ENCODE measurements at places on chromosomes 16 and 17. TPM values are rescaled to one million over a fixed set of nuclear protein-coding genes. Genes with fewer than 3 reads are reported as not detected.

Gene TSR1
- 26.5 TPM for total RNA-seq

Gene STX1B
- total RNA-seq = 2.4 TPM

Gene CCDC78
- 2.3 TPM for total RNA-seq

Gene KRTAP9-2
- total RNA-seq = not detected

Gene RNF222
- not detected for total RNA-seq

Gene CES4A
- 7.9 TPM for total RNA-seq

Gene CLEC19A
- total RNA-seq = not detected

Gene TMEM88
- 7.3 TPM for total RNA-seq

DNA sequence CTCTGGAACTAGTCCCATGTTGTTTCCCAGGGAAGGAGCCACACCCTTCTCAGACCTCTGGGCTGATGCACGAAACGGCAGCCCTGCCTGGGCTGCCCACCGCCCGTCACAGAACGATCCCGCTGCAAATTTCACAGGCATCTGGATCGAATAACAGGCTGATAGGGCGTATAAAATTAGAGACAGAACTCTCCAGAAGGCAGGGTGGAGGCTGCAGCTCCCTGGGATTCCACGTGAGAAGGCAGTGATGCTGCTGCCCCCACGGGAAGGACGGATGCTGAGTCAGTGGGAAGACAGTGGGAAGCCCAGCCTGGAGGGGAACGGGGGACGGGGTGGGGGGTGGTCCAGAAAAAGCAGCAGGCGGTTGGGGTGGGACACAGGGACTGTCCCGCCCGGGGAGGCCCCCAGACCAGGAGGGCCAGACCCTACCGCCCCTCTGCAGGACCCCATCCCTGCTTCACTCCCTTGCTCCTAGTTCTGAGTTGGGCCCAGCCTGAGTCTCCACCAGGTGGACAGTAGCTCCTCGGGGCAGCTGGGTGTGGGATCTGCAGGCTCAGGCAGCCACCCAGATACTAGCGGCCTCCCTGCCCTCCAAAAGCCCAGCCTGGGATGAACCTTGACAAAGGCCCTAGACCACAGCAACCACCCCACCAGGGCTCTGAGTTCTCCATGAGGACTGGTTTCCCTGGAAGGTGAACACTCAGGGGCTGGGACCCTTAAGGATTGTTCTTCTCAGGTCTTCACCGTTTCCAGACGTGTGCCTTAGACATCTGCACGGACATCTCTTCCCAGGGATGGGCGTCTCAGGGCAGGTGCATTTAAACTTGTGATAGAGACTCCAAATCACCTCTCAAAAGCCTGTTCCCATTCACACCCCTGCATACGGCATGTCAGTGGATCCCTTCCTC lies 117.8 kb downstream of the METRNL start:
- no peaks in the 10 kb centered on the region for H3K36me3 ChIP-seq
- no peak overlapping the region for H3K4me3 ChIP-seq
- H3K27me3 ChIP-seq = no peaks in the 10 kb centered on the region
- DNase-seq = no peak
- H3K4me1 ChIP-seq = peaks cover 2% of the 10 kb centered on the region
- no peak overlapping the region for H3K27ac ChIP-seq

GRCh38 chr17:41065829-41066624 lies at the start of gene KRTAP2-4:
KRTAP2-4 (minus strand) TSS chr17:41065879; CDS start chr17:41065845, 34 bp downstream.
- H3K27me3 ChIP-seq = no peaks in the 10 kb centered on the region
- peaks cover 8% of the 10 kb centered on the region for H3K4me1 ChIP-seq
- DNase-seq = no peak
- H3K36me3 ChIP-seq = no peaks in the 10 kb centered on the region

GRCh38 chr16:19282101-19282500 lies 3.4 kb upstream of the CLEC19A start:
- H3K27me3 ChIP-seq = no peaks in the 10 kb centered on the region
- H3K27ac ChIP-seq = no peak overlapping the region
- no peak for DNase-seq

DNA sequence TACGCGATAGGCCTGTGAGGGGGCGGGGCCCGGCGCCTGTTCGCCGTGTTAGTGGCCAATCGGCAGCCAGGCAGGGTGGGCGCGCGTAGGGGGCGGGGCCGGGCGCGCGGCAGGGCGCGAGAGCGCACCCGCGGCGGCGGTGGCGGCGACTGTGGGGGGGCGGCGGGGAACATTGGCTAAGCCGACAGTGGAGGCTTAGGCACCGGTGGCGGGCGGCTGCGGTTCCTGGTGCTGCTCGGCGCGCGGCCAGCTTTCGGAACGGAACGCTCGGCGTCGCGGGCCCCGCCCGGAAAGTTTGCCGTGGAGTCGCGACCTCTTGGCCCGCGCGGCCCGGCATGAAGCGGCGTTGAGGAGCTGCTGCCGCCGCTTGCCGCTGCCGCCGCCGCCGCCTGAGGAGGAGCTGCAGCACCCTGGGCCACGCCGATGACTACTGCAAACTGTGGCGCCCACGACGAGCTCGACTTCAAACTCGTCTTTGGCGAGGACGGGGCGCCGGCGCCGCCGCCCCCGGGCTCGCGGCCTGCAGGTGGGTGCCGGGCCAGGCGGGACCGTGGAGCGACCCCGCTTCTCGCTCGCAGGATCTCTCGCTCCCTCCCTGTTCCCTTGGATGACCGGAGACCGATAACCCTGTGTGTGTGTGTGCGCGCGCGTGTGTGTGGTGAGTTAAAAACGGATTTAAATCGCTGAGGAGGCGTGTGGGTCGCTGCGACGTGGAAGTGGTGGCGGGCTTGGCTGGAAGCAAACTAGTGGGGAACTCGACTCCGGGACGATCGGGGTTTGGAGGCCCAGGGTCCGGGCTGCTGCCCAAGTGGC lies at the start of gene NFATC3:
Gene NFATC3 (plus strand): TSS at position 112 of the 813 bp plus-strand sequence. CDS start 312 bp downstream, at position 424.
- no peaks in the 10 kb centered on the region for H3K36me3 ChIP-seq
- peak; percentile 99 for DNase-seq
- H3K4me3 ChIP-seq = peak within 1 kb of the TSS; percentile 68
- no peaks in the 10 kb centered on the region for H3K27me3 ChIP-seq
- H3K4me1 ChIP-seq = no peaks in the 10 kb centered on the region
- peak within 1 kb of the TSS; percentile 99 for H3K27ac ChIP-seq

GRCh38 chr17:36151891-36152638 lies 24.4 kb downstream of the TBC1D3B start:
- H3K4me3 ChIP-seq = no peak overlapping the region
- no peaks in the 10 kb centered on the region for H3K27me3 ChIP-seq
- H3K27ac ChIP-seq = no peak overlapping the region
- H3K36me3 ChIP-seq = no peaks in the 10 kb centered on the region
- no peak for DNase-seq

DNA sequence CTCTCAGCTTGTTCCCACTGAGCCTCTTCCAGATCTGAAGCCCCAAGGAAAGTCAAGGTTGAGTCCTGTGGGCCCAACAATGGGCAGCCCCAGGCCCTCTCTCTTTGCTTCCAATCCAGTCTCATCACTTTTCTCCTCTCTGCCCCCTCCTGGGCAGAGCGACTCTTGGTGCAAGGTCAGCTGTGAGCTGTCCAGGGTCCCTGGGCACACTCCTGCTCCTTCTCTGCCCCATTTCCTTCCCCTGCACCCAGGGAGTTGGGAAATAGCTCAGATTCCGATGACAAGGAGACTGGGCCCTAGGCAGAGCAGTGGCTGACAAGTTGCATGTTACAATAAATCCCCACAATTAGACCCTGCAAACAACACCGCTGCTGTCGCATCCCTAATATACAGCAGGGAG lies 16.1 kb upstream of the CRHR1 start:
- no peaks in the 10 kb centered on the region for H3K4me1 ChIP-seq
- no peak for DNase-seq
- H3K27me3 ChIP-seq = peaks cover 6% of the 10 kb centered on the region
- H3K4me3 ChIP-seq = no peak overlapping the region
- H3K27ac ChIP-seq = no peak overlapping the region

GRCh38 chr16:17984810-17985209 lies 351.7 kb downstream of the NPIPA8 start:
- no peaks in the 10 kb centered on the region for H3K4me1 ChIP-seq
- DNase-seq = no peak
- H3K27me3 ChIP-seq = no peaks in the 10 kb centered on the region

GRCh38 chr17:34716291-34716690 lies 136.9 kb downstream of the TMEM132E start:
- H3K4me3 ChIP-seq = no peak overlapping the region
- H3K27ac ChIP-seq = no peak overlapping the region
- no peaks in the 10 kb centered on the region for H3K4me1 ChIP-seq
- no peaks in the 10 kb centered on the region for H3K27me3 ChIP-seq
- no peak for DNase-seq
- H3K36me3 ChIP-seq = no peaks in the 10 kb centered on the region

DNA sequence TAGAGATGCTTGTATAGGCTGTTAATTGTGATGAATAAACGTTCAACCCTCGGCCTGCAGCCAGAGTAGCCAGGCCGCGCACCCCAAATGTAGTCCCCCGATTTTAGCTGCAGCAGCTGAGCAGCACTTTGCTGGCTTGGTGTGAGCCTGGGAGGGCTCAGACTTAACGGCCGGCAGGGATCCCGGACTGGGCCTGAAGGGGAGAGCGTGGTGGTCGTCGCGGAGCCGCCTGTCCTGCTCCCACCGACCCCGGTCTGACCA lies 11.9 kb downstream of the ZNF629 start:
- peak overlapping the region; percentile 67 for H3K27ac ChIP-seq
- DNase-seq = no peak
- no peaks in the 10 kb centered on the region for H3K27me3 ChIP-seq
- H3K4me1 ChIP-seq = no peaks in the 10 kb centered on the region

- peak overlapping the region; percentile 13 for H3K4me3 ChIP-seq
- H3K27ac ChIP-seq = peak overlapping the region; percentile 89
- no peaks in the 10 kb centered on the region for H3K4me1 ChIP-seq
- DNase-seq = no peak
Measured at GRCh38 chr17:968812-969730, 10.5 kb downstream of the NXN start.

DNA sequence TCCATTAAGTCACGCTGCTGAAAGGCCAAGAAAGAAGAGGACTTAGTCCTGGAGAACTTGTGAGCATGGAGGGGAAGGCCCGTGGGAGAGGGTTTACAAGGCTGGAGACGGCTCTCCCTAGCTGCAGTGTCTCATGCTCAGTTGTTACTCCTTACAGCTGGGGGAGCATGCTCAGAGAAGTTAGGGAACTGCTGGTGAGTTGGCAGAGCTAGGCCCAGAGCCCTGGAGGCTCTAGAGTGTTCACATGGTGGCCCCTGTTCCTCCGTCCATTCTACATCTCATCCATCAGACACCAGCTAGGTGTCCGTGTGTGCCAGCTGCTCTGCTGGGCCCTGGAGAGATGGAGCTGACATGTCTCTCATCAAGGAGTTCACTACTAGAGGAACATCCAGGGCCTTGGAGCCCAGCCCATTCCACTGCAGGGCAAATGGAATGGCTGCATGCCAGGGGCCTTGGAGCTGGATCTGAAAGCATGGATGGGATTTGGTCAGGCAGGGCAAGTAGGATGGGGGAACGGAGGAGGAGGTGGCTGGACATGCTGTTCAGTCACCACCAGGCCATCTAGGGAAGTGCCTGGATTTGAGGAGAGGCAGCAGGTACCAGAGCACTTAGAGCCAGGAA lies 6.3 kb downstream of the XYLT2 start:
- no peak for DNase-seq
- H3K36me3 ChIP-seq = no peaks in the 10 kb centered on the region
- H3K27ac ChIP-seq = no peak overlapping the region
- no peaks in the 10 kb centered on the region for H3K4me1 ChIP-seq
- H3K4me3 ChIP-seq = no peak overlapping the region

- H3K4me1 ChIP-seq = peaks cover 9% of the 10 kb centered on the region
- no peak for DNase-seq
- H3K27me3 ChIP-seq = no peaks in the 10 kb centered on the region
- no peak overlapping the region for H3K4me3 ChIP-seq
- H3K27ac ChIP-seq = peak overlapping the region; percentile 41
Measured at GRCh38 chr17:48060249-48060648, 12.1 kb downstream of the NFE2L1 start.

- H3K4me1 ChIP-seq = peaks cover 35% of the 10 kb centered on the region
- H3K4me3 ChIP-seq = no peak overlapping the region
- H3K27ac ChIP-seq = no peak overlapping the region
- peaks cover 20% of the 10 kb centered on the region for H3K27me3 ChIP-seq
Measured at GRCh38 chr16:89924925-89925307, 1.8 kb downstream of the TUBB3 start.

GRCh38 chr17:56897646-56898424 lies 16.0 kb downstream of the TRIM25 start:
- no peak overlapping the region for H3K27ac ChIP-seq
- no peaks in the 10 kb centered on the region for H3K36me3 ChIP-seq
- H3K4me3 ChIP-seq = no peak overlapping the region
- no peaks in the 10 kb centered on the region for H3K4me1 ChIP-seq
- DNase-seq = no peak

GRCh38 chr16:54049591-54050458 lies 236.8 kb downstream of the IRX3 start:
- no peak overlapping the region for H3K27ac ChIP-seq
- H3K4me1 ChIP-seq = no peaks in the 10 kb centered on the region
- no peak for DNase-seq
- H3K4me3 ChIP-seq = no peak overlapping the region
- H3K36me3 ChIP-seq = no peaks in the 10 kb centered on the region
- no peaks in the 10 kb centered on the region for H3K27me3 ChIP-seq
